CD8-positive, alpha-beta memory T cell (primary cell): ENCODE measurements at places on chromosomes 1 and 21. TPM values are rescaled to one million over a fixed set of nuclear protein-coding genes. Genes with fewer than 3 reads are reported as not detected.

The HEYL gene
- total RNA-seq, result 0.09 TPM

The PPIAL4G gene
- total RNA-seq, result 0.44 TPM

The PHLDA3 gene
- 22.7 TPM for total RNA-seq

The AMY1B gene
- not detected for total RNA-seq

The B3GALT5 gene
- total RNA-seq, result not detected

The VWA5B1 gene
- not detected for total RNA-seq

The IGSF21 gene
- not detected for total RNA-seq

The GJA9 gene
- not detected for total RNA-seq

The KCNE2 gene
- total RNA-seq, result not detected

The HSPA6 gene
- 0.90 TPM for total RNA-seq

The KRTAP26-1 gene
- total RNA-seq, result not detected

The NES gene
- not detected for total RNA-seq

The LCE6A gene
- not detected for total RNA-seq

The BEST4 gene
- 1.4 TPM for total RNA-seq

The ETV3L gene
- not detected for total RNA-seq

The MNDA gene
- total RNA-seq, result 0.22 TPM

The CYP2J2 gene
- 0.42 TPM for total RNA-seq

The PADI1 gene
- not detected for total RNA-seq

The HSD3B2 gene
- total RNA-seq, result not detected

The TIE1 gene
- 0.33 TPM for total RNA-seq

The PRRX1 gene
- total RNA-seq, result not detected

The TTLL7 gene
- 0.85 TPM for total RNA-seq

The C4BPB gene
- 0.51 TPM for total RNA-seq
